ENCODE measurements at places on chromosomes 7 and 10. TPM values are rescaled to one million over a fixed set of nuclear protein-coding genes. Genes with fewer than 3 reads are reported as not detected.

The KLF14 gene
- total RNA-seq: not detected

The CALML5 gene
- not detected for total RNA-seq

The SEMA3C gene
- 311 TPM for total RNA-seq

The ZNF716 gene
- not detected for total RNA-seq

The ASAH2 gene
- 3.2 TPM for total RNA-seq

The RAB19 gene
- not detected for total RNA-seq
